ENCODE measurements at places on chromosomes 4 and X. TPM values are rescaled to one million over a fixed set of nuclear protein-coding genes. Genes with fewer than 3 reads are reported as not detected.

TCEAL6 gene
- not detected for total RNA-seq

RTL3 gene
- total RNA-seq = not detected

GAGE13 gene
- total RNA-seq = not detected

PCDH19 gene
- 0.11 TPM for total RNA-seq

HTN1 gene
- not detected for total RNA-seq

Data from placental epithelial cell (primary cell).